Stimulated activated CD8-positive, alpha-beta memory T cell treated with anti-CD3 and anti-CD28 coated beads, Interleukin-2, amount 100 ng/mL, for 48 hours (primary cell): ENCODE measurements at places on chromosomes 3 and 15.

DNA sequence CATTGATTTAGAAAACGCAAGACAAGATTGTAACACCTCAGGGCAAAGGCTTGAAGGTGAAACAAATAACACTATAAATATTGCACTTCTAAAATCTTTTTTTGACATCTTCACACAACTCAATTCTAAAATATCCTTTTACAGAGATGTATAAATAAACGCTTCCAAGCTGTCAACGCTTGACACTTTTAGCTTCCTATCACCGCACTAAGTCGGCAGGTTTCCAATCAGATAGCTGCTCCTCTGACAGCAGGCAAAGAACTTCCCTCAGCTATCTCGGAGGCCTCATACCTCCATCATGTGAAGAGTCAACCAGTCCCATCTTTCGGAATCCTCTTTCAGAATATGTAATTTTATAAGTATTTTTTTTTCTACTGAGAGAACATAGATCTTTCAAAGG, 71.0 kb downstream of the PCOLCE2 start:
- DNase-seq, result no peak

DNA sequence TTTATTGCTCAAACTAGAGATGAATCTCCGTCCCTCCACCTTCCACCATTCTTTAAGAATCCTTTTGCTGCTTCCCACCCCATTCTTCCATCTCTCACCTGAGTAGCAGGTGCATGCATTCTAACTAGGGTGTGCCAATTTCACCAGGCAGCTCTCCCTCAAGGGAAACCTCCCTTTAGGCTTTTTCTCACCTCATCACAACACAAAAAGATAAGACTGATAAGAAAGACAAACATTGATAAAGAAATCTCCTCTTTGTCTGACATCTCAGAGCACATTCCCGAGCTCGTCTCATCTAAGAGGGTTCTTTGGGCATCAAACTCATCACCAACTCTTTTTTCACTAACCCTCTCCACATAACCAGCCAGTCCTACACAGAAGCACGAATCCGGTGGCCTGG, 23.0 kb downstream of the MB21D2 start:
- DNase-seq, result no peak

GRCh38 chr3:175009295-175009694, 150.2 kb downstream of the NAALADL2 start:
- no peak for DNase-seq

GRCh38 chr3:80537680-80538079, 769.9 kb upstream of the ROBO1 start:
- DNase-seq, result no peak

GRCh38 chr3:113775516-113775915, 28.7 kb downstream of the ATP6V1A start:
- DNase-seq, result no peak

DNA sequence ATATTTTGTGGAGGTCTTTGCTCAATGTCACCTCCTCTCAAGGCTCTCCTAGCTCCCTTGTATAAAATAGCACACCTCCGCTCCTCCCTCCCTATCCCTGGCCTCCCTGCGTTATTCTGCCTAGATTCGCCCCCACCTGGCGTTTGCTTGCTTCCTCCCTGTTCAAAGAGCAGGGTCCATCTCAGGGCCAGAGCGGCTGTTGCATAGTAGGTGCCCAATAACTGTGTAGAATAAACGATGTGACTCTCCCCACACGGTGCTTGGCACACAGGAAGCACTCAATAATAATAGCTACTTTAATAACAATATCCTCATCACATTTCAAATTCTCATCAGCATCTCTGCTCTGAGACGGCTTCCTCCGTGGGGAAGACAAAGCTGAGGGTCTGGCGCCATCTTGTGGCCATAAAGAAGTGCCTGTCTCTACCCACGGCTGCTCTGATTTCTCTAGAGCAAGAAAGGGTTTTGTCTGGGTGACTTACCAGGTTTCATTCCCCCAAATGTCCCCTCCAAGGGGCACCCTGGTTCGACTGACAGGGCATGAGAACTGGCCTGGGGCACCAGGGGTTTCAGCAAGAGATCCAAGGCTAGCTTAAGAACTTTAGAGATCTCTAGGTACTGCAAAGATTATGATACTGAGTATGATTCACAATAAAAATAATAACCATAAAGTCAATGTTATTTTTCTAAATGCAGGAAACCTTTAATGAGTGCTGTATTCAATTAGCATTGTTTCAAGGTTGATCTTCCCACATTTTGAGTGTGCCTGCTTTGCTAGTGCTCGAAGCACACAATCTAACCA, 16.1 kb downstream of the CD276 start:
- DNase-seq, result peak; percentile 34

DNA sequence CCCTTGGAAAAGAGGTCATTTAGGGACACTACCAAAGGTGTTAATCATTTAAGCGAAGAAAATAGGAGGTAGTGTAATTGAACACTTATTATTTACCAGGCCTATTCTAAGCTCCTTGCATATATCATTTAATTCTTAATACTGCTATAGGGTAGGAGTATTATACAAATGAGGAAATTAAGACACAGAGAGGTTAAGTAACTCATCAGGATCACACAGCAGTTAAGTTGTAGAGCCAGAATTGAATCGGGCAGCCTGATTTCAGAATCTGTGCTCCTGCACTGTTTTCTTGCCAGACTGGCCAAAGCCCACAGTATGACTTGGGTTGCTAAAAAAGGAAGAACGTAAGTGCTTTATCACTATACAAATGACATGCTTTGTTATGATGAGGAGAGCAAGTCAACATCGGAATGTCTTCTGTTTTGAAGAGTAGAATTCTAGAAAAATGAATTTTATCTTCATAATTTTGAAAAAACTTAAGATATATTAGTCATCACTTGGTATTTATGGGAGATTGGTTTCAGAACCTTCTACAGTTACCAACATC, 31.4 kb downstream of the HPS3 start:
- no peak for DNase-seq

GRCh38 chr3:140403608-140404007, 274.3 kb upstream of the TRIM42 start:
- no peak for DNase-seq

GRCh38 chr3:130548356-130548755, 31.4 kb downstream of the COL6A6 start:
- no peak for DNase-seq

GRCh38 chr3:46289966-46290365, 47.7 kb downstream of the CCR3 start:
- no peak for DNase-seq

DNA sequence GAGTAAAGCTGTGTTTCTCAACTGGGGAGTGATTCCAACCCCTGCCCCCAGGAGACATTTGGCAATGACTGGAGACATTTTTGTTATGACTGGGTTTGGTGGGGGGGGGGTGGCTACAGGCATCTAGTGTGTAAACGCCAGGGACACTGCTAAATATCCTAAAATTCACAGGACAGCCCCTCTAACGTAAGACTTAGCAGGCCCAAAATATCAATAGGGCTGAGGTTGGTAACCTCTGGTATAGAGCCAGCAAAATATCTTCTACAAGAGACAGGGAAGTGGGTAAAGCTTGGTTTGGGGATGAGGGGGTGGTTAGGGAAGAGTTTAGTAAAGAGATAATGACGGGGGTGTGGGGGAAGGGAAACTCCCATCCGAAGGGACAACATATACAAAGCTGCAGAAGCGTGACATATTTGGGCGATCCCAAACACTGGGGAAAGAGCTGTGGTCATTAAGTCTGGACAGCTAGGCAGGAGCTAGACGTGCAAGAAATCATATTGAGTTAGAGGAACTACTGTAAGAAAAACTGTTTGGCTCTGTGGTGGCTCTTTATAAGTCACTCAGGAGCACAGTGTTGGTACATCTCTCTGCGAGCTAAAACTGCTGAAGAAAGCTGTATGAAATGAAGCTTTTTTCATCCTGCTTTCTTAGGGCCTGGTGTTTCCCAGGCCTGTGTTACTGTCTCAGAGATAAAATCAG, 697 bp upstream of the TRIM69 start:
- DNase-seq, result no peak

GRCh38 chr3:170128977-170129431, 52.5 kb downstream of the PHC3 start:
- no peak for DNase-seq

- DNase-seq, result no peak
Observed at GRCh38 chr3:64617610-64618009, 70.2 kb downstream of the ADAMTS9 start.

DNA sequence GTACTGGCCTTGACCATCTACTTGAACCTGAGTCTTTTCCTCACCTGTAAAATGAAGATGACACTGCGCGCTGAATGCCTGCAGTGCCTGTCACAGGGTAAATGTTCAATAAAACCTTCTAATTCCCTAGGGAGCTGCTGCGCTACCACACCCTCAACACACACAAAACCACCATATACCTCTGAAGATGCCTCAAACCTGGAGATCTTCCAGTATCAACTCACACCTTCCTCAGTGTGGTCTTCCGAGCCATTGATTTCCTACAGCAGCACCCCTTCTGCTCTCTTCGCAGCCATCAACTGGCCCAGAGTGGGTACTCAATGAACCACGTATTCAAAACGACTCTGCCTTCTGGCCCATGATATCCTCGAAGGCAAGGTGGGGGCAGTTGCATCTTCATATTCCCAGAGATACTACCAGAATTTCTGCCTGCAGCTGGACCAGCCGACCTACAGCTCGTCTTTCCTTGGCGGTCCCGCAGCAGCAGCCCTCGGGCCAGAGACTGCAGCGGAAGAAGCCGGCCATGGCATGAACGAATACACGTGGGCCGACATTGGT, 695 bp downstream of the RPL32 start:
- no peak for DNase-seq

DNA sequence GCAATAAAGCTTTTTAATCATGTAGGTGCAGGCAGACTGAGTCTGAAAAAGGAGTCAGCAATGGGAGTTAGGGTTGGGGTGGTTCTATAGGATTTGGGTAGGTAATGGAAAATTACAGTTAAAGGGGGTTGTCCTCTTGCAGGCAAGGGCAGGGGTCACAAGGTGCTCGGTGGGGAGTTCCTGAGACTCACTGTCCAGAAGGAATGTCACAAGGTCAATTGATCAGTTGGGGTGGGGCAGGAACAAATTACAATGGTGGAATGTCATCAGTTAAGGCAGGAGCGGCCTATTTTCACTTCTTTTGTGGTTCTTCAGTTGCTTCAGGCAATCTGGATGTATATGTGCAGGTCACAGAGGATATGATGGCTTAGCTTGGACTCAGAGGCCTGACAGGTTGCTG, 13.9 kb downstream of the CCR5AS start:
- DNase-seq, result no peak

DNA sequence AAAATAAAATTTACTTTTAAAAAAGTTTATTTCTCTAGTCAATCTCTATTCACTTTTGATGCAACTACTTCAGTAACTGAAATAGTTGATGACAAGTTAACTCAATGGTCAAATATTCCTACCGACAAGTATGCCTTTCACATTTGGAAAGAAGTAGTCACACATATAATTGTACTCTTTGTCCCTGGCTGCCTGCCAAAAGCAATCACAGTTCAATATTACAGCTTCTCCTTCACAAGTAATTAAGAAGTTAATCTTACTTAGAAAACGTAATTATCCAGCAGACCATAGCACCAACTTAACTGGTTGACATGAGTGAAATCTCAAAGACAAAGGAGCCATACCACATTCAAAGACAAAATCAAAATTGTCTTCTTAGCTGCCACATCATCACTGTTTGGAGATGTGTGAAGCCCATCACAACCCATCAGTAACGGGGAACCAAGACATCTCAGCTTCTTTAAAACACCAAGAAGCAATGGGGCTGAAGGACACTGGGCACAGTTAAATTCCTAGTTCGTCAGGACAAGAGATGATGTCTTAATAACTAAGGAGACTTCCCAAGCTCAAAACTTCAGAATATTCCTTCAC, 86.1 kb downstream of the PLCH1 start:
- DNase-seq, result no peak

- DNase-seq, result peak; percentile 42
Observed at GRCh38 chr3:160564949-160565441, 376 bp downstream of the KPNA4 start.

GRCh38 chr3:70771426-70772147, 459.1 kb upstream of the MDFIC2 start:
- no peak for DNase-seq

GRCh38 chr3:63353383-63353782, 75.3 kb downstream of the SYNPR start:
- no peak for DNase-seq

GRCh38 chr3:103712320-103713008, 1277.6 kb downstream of the ZPLD1 start:
- DNase-seq, result no peak

GRCh38 chr3:194320744-194321243, 30.3 kb downstream of the CPN2 start:
- DNase-seq, result no peak

GRCh38 chr15:28879551-28879950, 6.2 kb upstream of the APBA2 start:
- no peak for DNase-seq

- DNase-seq, result peak; percentile 26
Observed at GRCh38 chr3:156674911-156675829, 780 bp downstream of the TIPARP start.

DNA sequence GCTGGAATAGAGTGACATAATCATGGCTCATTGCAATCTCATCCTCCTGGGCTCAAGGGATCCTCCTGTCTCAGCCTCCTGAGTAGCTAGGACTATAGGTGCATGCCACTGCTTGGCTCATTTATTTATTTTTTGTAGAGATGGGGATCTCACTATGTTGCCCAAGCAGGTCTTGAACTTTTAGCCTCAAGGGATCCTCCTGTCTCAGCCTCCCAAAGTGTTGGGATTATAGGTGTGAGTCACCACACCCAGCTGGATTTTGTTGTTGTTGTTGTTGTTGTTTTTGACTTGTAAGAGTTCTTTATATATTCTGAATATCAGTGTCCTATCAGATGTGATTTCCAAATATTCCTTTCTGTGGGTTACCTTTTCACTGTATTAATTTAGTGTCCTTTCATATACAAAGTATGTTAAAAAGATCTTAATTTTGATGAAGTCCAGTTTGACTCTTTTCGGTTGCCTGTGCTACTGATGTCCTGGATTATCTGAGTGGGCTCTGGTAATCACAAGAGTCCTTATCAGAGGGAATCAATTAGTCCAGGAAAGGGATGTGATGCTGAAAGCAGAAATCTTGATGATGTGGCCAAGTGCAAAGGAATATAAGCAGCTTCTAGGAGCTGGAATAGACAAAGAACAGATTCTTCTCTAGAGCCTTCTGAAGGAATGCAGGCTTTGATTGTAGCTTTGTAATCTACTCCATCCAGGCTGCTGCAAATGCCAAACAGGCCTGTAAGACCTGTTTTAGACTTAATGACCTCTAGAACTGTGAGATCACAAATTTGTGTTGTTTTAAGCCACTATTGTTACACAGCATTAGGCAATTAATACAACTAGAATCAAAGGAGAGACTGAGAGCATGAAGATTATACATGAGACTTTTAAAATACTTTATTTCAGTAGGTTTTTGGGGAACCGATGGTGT, 30.2 kb downstream of the NCK1 start:
- no peak for DNase-seq

- no peak for DNase-seq
Observed at GRCh38 chr3:99471353-99472323, 166.8 kb upstream of the COL8A1 start.

DNA sequence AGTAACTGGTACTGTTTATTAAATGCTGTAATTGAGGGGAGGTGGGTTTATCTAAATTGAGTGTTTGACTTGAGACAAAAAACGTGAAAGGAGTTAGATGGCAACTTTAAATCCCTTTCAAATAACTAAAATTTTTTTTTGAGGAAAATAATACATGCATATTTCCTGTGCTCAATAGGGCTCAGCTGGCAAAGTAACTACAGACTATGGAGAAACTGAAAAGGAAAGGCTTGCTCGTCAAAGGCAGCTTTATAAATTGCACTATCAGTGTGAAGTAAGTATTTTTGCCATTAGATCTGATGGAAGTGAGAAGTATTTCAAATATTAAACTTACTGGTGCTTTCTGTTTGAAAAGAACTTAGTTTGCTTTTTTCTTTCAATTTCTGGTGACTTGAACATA, 72.2 kb downstream of the DZIP3 start:
- no peak for DNase-seq

- DNase-seq, result no peak
Observed at GRCh38 chr15:64837502-64837901, 4.2 kb upstream of the PLEKHO2 start.
